ENCODE measurements at places on chromosomes 7 and 10.

- DNase-seq: no peak
Measured at GRCh38 chr10:22218448-22218847, 633 bp upstream of the EBLN1 start.

- DNase-seq: no peak
Measured at GRCh38 chr7:142066536-142066935, 45.0 kb upstream of the MGAM2 start.

DNA sequence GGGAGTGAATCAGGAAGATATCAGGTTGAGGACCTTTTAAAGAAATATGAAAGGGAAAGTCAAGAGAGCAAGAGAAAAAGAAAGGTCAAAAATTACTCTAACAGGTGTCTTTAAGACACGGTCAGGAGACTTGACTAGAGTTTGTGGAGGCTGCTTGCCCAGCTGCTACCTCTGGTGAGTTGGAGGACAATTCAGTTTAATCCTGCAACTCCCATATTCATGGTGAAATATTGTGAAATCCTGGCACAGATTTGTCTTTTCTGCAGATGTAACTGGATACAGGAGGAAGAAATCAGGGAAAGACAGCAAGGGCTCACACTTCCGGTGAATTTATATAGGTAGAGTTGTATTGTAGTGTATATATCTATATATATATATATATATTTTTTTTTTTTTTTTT lies 93.5 kb downstream of the AKAP9 start:
- no peak for DNase-seq

- no peak for DNase-seq
Measured at GRCh38 chr7:147980826-147981813, 609.4 kb upstream of the C7orf33 start.

DNA sequence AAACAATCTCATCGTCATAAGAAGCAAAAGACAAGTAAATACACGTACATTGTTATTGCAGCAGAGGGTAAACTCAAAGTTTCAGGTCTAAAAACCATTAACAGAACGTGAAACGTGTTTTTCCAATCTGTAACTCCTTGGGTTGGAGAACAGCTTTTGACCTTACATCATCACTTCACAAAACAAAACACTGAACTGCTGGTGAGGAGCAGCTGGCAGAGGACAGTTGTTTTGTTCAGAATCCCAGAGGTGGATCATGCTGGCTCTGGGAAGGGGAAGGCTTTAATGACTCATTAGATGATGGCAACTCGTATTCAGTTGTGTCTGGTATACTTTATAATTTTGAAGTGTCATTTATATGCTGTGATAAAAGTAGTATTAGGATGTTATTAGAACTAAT lies 923.0 kb upstream of the CELF2 start:
- no peak for DNase-seq

GRCh38 chr10:13100349-13101294 lies 659 bp downstream of the OPTN start:
- DNase-seq: peak; percentile 20

DNA sequence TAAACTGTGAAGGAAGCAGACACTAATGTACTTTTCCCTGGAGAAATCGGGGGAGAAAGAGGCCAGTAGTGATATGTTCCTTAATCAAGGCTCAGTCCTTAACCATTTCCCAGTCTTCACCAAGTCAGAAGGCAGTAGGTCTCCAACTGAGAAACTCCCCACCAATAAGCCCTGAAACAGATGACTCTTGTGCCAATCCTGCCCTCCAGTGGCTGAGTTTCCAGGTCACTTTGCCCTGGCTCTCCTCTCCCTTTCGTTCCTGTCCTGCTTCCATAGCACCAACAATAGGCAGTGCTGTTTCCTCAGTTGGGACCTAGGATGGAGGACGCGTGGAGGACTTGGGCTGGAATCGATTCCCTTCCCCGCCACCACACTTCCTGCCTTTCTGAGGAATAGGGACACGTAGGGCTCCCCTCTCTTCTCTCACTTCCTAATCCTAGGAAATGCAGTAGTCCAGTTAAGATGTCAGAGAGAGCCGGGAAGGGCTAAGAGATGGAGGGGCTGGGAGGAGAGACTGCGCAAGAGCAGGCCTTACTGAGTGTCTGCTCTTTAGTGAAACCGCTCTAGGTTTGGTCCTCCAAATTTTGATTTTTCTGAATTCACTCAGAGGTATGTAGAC lies 23.4 kb downstream of the ATOH7 start:
- peak; percentile 4 for DNase-seq

DNA sequence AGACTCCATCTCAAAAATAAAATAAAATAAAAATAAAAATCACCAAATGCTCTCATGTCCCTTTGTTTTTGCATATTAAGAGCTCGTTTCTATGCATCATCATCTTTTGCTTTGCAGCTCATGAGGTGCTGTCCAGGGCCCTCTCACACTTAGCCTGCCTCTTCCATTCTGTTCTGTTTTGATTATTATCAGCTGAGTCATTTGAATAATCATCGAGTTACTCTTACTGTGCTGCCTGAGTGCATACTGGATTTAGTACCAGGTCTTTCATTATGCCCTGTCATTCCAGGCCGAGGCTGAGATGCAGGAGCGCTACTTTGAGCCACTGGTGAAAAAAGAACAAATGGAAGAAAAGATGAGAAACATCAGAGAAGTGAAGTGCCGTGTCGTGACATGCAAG lies 33.0 kb downstream of the UCMA start:
- DNase-seq: no peak

- DNase-seq: no peak
Measured at GRCh38 chr10:57145548-57145947, 784.5 kb upstream of the ZWINT start.

DNA sequence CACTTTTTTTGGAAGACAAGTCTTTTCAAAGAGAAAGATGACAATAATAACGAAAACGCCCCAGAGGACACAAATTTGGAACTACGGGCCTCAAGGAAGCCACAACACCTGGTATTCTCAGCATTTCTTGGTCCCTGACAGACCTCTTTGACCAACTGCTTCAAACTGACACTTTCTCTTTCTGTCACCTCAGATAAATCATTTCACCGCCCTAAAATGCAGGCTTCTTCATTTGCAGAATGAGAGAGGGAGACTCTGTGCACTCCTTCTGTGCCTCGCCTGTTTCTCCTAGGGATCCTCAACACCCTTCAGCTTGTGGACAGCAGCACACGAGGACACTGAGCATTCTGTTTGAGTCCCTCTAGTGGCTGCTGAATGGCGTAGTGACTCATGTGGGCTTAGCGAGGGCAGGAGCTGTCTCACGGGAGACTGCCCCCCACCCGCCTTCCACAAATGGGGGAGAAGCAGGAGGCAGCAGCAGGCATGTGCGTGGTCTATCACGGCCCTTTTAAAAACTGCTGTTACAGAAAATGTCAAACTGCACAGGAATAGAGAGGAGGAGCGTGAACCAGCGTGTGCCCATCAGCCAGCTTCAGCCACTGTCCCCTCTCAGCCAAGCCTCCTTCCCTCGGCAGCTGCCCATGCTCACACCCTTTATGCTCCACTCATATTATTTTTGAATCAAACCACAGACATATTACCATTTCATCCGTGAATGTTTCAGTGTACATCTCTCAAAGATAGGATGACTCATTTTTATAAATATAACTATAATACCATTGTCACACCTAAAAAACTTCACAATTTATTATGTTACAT lies 41.4 kb downstream of the GSDME start:
- DNase-seq: no peak

GRCh38 chr10:70367195-70367796 lies 15.1 kb downstream of the LRRC20 start:
- DNase-seq: no peak

GRCh38 chr10:28869606-28870201 lies 192.4 kb downstream of the BAMBI start:
- DNase-seq: no peak

GRCh38 chr10:91123261-91123660 lies 97.2 kb upstream of the PCGF5 start:
- no peak for DNase-seq

GRCh38 chr7:141700848-141701371 lies 1.1 kb downstream of the DENND11 start:
- no peak for DNase-seq

DNA sequence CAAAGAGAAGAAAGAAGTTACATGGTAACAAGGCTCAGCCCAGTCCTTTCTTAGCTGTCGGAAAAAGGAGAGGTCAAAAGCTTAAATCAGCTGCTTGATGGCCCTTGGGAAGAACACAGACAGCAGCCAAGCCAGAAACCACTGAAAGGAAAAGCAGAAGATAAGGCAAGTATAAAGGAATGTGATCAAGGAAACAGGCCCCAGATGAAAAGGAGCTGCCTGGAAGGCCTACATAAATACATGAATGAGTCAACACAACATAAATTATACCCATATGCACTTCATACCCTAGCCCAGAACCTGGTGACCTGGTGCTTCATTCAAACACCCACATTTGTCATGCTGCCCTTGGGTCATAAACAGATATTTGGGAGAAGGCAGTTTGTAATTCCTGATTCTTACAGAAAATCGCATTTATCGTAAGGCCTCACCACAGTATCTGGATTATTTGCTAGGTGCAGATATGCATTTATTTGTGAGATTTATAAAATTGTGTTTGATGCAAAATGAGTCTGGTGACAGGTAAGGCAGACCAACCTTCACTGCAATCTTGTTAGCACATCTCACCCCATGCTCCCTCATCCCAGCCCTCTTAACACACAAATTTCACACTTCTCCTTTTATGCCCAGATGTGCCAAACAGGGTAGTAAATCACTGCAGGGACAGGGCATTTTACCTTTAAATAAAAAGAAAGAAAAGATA lies 94.9 kb upstream of the KCNIP2 start:
- DNase-seq: no peak

GRCh38 chr7:107891636-107892366 lies 818 bp downstream of the DLD start:
- DNase-seq: no peak

DNA sequence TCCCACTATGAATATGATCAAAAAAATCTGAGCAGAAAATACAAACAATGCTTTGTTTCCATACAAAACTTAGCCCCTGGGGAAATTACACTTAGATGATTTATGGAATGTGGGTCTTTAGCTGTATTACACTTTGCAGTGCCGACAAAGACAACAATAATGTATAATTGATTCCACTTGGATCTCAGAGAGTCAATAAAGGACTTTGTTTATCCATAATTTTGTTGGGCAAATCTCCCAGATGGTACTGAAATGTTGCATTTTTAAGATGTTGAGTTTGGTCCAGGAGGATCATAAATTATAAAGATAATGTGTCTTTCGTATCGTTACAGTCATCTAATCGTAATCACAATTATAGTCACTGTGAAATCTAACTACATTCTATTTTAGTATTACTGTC lies 66.9 kb upstream of the DOCK1 start:
- no peak for DNase-seq

- DNase-seq: no peak
Measured at GRCh38 chr10:14478201-14478600, 147.5 kb upstream of the FRMD4A start.

DNA sequence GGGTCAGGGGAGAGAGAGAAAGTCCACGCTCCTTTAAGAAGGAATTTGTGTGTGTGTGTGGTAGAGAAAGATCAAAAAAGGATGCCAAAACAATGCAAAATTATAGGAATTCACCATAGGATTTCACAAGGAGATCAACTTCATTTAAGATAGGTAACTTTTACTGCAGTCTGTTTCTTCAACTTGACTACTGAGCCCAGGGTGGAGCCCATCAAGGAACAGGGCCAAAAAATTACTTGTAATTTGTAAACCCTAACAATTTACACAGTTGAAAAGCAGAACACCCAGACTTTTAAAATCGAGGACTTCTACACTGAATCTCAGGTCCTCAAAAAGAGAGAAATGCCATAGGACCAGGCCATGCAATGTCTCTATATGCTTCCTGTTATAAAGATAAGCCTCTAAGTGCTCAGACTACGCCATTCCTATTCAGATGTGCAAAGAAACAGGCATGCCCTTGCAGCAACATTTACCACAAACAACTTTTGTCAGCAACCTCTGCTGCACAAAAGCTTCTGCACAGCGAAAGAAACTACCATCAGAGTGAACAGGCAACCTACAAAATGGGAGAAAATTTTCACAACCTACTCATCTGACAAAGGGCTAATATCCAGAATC lies 10.6 kb upstream of the GIMAP4 start:
- DNase-seq: no peak

DNA sequence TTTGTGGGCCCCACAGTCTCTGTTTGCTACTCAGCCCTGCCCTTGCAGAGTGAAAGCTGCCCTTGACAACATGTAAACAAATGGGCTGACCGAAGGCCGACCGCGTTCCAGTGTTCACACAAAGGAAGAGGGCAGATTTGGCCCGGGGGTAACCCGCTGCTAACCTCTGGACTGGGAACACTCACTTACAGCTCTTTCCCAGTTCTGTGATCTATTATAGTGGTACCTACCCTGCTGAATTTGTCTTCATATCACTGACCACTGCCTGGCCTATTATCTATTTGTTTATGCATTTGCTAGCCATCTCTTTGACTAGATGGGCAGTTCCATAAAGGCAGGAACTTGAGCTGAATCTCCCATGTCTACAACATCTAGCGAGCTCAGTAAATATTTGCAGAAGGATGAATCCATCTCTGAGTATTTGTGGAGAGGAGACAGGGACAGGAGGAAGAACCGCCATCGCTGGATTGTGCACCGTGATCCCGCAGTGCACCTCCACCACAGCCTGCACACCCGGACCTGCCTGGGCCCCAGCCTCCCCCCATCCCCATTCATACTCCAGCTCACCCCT lies 15.2 kb downstream of the SLC29A3 start:
- no peak for DNase-seq

GRCh38 chr7:39291628-39292410 lies 274.4 kb upstream of the YAE1 start:
- no peak for DNase-seq

GRCh38 chr7:132390705-132391104 lies 185.6 kb downstream of the PLXNA4 start:
- DNase-seq: no peak

DNA sequence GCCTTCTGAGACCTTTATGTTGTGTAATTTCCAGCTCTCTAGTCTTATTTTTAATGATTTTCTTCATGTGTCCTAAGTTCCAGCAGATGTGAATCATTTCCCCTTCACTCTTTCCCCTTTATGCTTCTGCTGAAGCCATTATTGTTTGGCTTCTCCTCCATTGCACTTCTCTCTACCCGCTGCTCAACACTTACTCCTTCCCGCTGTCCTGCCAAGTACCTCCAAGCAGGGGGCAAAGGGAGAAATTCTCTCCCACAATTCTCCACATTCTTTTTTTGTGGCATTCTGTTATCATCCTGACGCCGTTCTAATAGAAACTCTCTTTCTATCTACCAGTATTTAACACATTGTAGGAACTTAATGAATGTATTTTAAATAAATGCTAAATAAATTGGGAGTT lies 388.9 kb upstream of the TPK1 start:
- no peak for DNase-seq

- no peak for DNase-seq
Measured at GRCh38 chr10:129758207-129759021, 205.7 kb downstream of the EBF3 start.

GRCh38 chr7:158996214-158997109 lies 140.1 kb downstream of the DYNC2I1 start:
- DNase-seq: no peak

DNA sequence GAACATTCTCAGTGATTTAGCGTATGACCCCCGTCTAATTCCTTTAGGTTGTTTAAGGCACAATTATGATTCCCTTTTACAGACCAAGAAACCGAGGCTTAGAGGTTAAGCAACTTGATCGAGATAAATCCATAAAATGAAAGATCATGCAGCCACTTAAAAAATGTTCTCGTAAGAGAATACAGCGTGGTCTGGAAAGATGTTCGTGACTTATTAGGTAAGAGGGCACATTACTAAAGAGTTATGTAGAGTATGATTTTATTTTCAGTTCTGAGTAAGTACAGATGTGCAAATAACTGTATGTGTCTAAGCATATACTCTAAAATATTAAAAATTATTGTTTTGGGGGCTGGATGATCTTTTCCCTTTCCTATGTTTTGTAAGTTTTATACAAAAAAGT lies 575.1 kb downstream of the PARD3 start:
- no peak for DNase-seq

- DNase-seq: no peak
Measured at GRCh38 chr10:35552650-35553342, 52.3 kb upstream of the GJD4 start.

Measured in stimulated activated CD4-positive, alpha-beta T cell treated with anti-CD3 and anti-CD28 coated beads, Interleukin-4, amount 100 ng/mL, for 1 hour (primary cell).